ENCODE measurements at places on chromosomes 2 and 18.
A peak's percentile ranks its signal among the peaks of the same experiment; 100 is the strongest.

GRCh38 chr2:65169760-65170136 lies 39.8 kb upstream of the RAB1A start:
- DNase-seq: no peak

DNA sequence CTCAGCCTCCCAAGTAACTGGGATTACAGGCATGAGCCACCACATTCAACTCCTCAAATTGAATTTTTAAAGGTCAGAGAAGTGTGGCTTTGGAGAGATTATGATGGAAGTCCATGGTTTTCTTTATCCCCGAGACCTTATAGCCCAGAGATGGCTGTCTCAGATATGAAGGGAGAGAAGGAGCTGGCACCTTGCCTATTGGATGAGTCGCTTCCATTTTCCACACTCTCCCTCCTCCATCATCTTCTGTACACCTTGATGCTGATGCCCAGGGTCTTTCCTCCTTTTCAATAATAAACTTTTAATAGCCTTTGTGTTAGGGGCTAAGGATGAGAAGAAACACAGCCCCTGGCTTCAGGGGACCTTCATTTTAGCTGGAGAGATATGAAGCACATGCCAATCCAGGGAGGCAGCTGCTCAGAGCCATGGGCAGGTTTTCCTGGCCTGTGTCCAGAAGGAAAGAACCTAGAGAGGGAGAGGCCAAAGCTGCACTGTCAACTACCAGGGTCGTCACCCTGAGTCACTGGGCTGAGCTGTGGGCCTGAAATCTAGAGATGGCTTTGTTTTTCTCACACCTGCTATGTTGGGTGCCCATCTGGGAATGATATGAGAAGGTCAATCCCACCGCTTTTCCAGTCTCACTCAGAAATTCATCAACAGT lies 146.0 kb upstream of the SERTAD2 start:
- DNase-seq: no peak

- no peak for DNase-seq
Measured at GRCh38 chr2:240325016-240326007, 110.2 kb upstream of the GPC1 start.

DNA sequence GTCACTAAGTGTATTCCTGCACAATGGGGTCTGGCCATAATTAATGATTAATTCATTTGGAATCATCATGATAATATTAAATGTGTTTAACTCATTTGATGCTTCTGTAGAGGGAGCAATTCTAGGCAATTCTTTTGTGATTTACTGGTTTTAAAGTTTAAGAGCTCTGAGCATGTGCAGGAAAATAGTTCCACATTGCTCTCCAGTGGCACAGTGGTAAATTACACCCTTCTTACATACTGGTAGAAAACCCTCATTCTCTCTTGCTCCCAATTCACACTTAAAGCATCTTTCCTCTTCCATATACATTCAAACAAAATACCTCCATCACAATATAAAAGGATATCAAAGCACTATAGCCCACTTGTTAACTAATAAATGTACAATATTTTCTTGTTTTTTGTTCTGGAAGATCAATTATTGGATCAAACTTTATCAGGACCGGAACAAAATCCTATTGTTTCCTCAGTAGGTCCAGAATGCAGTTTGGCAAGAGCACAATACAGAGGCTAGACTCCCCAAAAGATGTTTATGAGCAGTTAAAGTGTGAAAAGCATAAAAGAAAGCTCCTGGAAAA lies 844.3 kb downstream of the MBD2 start:
- DNase-seq: peak; percentile 36

- peak; percentile 99 for DNase-seq
Measured at GRCh38 chr2:238518172-238518820, 91.6 kb downstream of the ASB1 start.
